Activated B cell treated with CpG ODN at 0.5 μM for 24 hours (primary cell): ENCODE measurements at places on chromosomes 7 and 10. TPM values are rescaled to one million over a fixed set of nuclear protein-coding genes. Genes with fewer than 3 reads are reported as not detected.

GRCh38 chr10:102384606-102385429 lies 10.7 kb upstream of the NFKB2 start:
- no peak for DNase-seq

Gene NAMPT
- 84.3 and 90.2 TPM in 2 replicates for total RNA-seq

DNA sequence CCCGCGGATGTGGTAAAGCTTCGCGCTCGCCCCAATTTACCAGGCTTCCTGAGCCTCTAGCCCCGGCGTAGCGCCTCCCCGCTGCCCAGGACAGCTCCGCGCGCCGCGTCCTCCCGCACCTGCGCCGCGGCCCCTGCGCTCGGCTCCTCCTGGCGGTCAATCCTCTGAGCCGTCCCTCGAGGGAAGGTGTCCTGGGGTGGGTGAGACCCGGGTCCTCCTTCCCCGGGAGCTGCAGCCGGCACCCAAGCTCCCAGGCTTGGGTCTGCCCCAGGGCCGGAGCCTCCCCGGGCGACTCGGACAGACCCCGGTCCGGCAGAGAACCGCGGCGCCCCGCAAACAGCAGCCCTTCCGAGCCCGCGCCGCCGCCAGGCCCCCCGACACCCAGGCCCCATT lies 512 bp downstream of the OSBPL3 start:
- peak; percentile 64 for DNase-seq

Gene LIPJ
- 0.07 and 0.31 TPM in 2 replicates for total RNA-seq

DNA sequence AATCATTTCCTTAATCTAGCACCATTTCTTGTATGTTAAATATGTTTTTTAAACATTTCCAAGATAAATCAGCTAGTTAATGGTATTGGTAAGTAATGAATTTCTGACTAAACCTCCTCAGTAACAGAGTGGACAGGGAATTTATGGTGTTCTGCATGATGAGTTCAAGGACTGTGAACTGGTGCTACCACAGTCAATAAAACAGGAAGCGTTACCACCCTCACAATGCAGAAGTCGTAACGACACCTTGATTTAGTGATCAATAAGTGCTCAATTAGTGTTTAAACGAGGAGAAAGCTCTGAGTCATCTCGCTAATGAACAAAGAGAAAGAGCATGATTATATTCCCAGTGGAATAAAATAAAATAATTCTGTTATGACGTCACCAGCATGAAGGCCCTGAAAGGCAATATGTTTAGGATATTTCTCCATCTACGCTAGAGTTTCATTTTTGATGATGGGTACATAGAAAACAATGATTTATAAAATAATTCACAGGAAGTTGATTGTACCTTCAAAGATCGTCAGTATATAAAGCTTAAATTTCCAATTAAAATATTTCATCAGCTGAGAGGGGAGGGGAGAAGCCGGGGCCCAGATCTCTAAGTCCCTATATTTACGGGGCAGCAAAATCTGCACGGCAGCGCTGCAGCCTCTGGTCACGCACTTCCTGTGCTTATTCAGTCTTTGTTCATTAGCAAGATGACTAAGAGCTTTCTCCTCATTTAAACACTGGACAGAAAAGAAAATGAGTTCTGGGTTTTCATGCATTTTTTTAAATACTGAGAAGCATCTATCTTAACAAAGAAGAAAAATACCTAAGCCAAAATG lies 400.5 kb downstream of the PTPRN2 start:
- no peak for DNase-seq

DNA sequence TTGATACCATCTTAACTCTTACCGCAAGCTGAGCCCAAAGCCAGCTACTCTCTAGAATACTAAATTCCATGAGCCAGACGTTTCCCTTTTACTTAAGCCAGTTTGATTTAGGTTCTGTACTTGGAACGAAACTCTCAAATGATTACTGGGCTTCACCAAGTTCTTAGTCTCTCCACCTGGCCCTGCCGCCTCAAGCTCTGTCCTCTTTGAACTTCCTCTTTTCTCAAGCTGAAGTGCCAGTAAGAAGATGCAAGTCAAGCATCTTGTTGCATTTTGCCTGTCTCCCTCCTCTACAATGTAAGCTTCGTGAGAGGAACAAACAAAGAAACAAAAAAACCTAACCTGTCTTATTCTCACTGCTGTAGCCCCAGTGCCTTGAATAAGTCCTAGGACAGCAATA lies 358.2 kb upstream of the NPVF start:
- no peak for DNase-seq

- no peak for DNase-seq
Measured at GRCh38 chr7:54360075-54360840, 181.9 kb upstream of the VSTM2A start.
